ENCODE measurements at places on chromosomes 13 and 19.

DNA sequence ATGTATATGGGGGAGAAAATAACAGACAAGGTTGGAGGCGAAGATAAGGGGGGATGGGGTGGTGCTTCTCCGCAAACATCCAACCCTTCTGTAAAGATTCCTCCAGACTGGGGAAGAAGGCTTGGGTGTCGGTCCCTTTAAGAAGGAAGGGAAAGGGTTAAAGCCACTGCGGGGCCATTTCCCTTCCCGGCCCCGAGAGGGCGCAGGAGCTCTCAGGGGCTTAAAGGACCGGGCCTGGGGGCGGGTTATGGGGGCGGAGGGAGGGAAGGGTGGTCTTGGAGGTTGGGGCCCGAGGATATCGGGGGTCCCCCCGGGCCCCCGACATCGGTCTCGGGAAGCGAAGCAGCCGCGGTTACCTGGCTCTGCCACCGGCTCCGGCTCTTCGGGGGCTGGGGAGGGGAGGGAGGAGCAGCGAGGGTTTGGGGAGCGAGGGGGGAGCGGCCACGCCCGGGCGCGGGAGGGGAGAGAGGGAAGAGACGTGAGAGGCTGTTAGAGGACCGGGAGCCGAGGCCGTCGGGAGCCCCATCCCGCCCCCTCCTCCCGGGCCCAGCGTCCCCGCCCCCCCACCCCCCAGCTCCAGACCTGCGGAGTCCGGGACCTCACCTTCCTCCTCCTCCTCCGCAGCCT lies 2.8 kb downstream of the TNNT1 start:
- no peak for DNase-seq

- no peak for DNase-seq
These were observed 405.8 kb downstream of the FGF9 start for GRCh38 chr13:22076658-22077057.

- no peak for DNase-seq
These were observed 399.9 kb downstream of the NDFIP2 start for GRCh38 chr13:79880818-79881217.

DNA sequence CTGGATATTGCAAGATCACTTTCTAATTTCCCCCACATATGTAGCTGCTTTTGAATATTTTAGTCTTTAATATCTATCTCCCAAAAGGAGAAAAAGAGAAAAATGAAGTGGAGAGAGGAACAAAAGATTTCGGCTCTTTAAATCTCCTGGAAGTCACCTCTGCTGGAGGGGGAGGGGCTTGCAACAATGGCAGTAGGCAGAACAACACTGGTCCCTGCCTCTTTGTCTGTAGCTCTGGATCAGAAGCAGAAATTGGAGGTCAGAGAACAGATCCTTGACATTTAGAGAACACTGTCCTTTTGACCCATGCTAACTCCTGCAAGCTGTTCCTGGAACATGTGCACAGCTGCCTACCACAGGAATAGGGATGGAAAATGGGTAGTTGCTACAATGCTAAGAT lies 86.7 kb upstream of the GPR12 start:
- DNase-seq = no peak

- no peak for DNase-seq
These were observed 238.6 kb downstream of the POU4F1 start for GRCh38 chr13:78364711-78365110.

DNA sequence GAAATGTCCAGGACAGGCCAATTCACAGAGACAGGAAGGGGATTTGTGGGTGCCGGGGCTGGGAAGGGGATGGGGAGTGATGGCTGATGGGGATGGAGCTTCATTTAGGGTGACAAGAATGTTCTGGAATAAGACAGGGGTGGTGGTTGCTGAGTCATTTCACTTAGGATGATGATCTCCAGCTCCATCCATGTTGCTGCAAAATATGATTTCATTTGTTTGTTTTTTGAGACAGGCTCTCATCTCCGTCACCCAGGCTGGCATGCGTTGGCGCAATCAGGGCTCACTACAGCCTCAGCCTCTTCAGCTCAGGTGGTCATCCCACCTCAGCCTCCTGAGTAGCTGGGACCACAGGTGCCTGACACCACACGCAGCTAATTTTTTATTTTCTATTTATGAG lies 3.1 kb upstream of the JSRP1 start:
- DNase-seq = no peak

- no peak for DNase-seq
These were observed 34.2 kb downstream of the MBNL2 start for GRCh38 chr13:97256343-97256783.

DNA sequence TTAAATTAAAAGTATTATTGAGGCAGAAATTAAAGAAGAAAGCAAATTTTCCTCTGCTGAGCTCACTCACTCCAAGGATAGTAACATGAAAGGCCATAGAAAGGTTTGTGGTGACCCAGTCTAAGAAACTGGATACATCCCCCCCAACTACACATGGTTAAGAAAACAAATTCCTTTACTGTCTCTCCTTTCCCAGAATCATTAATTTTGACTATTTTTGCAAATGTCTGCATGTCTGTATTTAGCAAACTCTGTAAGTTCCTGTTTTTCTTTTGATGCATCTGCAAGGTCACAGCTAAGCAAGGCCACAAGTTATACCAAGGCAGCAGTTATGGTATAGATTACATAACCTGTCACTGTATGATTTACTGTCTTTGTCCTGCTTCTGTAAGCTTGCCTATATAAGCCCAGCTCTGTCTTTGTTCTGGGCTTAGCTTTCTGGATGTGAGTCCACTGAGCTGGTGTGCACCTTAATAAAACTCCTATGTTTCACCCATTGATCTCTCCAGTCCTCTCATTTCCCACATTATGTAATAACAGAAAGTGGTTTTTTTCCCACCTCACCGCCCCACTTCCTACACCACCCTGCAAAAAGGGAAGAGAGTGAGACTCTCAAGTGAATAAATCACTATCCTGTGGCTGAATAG lies 8.5 kb upstream of the ZNF83 start:
- DNase-seq = no peak

DNA sequence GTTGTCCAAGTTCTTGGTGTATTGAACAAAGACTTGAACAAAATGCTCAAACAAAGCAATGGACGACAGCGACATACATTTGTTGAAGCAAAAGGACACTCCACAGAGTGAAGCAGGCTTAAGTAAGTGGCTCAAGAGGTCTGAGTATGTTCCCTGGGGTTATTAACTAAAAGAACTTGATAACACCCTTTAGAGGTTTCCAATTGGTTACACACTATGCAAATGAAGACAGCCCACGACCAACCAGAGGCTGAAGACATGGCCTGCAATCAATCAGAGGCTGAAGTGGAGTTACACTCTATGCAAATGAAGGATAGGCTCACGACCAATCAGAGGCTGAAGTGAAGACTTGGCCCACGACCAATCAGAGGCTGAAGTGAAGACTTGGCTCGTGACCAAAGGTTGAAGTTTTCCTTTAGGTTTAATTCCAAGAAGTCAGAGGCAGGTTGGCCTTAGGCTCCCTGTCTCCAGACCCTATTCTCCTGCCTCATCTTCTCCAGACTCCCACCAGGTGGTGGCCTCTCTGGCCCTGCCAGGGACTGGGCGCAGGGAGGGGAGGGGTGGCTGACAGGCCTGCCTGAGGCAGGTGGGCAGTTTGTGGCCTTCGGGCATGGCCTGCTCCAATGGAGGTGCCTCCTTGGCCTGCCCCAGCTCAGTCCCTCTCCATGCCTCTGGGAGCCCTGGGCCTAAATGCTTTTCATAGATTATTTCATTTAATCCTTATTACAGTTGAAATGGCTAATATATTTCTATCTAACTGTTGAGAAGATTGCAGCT lies 38.1 kb downstream of the CCDC169 start:
- no peak for DNase-seq

DNA sequence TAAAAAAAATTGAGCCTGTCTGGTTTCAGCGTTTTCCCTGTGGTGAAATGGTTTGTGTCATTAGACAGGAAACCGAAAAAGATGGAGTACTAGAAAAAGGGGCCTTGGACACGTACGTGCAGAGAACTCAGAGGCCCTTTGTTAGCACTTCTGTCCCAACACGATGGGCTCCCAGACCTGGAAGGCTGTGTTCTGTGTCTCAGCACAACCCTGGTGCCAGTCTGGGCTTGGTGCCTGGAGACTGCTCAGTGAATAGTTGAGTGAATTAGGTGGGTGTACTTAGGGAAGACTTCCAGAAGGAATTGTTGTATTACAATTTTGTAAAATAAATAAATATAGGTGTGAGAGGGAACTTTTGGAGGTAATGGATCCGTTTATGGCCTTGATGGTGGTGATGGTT lies 8.7 kb downstream of the ZNF71 start:
- no peak for DNase-seq

GRCh38 chr13:51015973-51016372 lies 95.1 kb downstream of the C13orf42 start:
- DNase-seq = no peak

DNA sequence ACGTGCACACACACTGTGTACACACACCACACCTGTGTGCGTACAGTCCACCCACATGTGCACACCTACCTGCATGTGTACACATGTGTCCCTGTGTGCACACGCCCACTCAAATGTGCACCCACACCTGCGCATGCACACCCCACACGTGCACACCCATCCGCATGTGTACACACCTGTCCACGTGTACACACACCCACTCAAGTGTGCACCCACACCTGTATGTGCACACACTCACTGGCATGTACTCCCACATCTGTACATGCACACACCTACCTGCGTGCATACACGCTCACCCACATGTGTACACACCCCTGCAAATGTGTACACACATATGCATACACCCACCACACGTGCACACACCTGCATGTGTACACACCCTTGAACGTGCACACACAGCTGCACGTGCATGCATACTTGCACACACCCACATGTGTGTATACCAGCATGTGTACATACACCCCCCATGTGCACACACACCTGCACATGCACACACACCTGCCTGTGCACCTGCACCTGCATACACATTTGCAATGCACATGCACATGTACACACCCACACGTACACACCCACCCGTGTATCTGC lies 10.6 kb downstream of the PKN1 start:
- no peak for DNase-seq

DNA sequence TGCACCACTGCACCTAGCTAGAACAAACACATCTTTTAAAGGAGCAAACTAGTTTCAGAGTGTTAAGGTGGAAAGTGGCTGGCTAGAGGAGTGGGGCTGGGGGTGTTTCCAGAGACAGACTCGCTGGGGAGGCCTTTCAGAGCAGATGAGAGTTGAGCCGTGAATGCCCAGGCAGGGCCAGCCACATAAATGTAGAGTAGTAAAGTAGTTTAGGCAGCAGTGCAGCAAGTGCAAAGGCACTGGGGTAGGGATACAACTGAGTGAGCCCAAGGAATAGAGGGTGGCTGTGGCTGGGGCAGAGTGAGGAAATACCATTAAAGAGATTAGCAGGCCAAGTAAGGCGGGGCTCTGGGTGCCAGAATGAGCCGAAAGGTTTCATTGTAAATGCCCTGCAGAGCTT lies 72.0 kb downstream of the ALOX5AP start:
- no peak for DNase-seq

GRCh38 chr19:1173159-1173844 lies 766 bp downstream of the SBNO2 start:
- no peak for DNase-seq

GRCh38 chr13:37473035-37473434 lies 125.5 kb downstream of the POSTN start:
- no peak for DNase-seq

DNA sequence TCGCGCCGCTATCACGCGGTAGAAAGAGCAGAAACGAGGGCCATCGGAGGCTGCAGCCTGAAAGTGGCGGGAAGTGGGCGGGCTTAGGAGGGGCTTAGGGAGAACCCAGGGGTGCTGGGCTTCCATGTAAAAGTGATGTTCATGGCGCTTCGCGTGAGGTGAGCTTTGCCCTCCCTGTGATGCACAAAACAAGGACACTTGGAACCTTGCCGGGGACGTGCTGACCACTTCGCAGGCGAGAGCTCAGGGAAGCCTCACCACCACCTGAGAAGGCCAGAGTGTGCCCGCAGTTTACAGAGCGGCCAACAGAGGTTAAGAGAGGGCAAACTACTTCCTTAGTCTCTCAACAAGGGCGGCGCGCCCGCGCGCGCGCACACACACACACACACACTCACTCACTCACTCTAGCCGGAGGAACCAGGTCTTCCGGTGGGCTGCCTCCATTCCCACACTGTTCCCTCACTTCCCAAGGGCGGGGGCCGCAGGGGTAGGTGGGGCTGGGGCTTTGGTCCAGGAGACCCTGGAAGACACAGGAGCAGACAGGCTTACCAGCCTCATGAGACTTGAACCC lies 651 bp downstream of the GAPDHS start:
- DNase-seq = no peak

DNA sequence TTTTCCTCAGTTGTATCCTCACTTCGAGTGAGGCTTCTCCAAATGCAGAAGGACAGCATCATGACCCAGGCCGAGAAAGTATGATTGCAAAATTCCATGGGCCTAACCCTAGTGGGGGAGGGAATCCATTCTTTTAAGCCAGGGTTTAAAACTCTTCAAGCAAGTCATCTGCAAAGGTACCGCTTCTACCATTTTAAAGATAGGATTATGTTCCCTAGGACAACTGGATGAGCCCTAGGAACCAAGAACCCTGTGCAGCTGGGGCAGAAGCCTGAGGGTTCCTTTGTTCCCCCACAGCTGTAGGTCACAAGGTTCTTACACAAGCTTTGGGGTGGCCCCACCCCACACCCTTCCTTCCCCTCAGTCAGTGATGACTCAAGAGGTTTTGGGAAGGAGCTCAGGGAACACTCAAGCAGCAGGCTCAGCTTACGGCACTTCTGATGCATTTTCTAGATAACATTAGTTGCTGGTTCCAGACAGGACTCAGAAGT lies 13.5 kb downstream of the ARL11 start:
- DNase-seq = no peak

DNA sequence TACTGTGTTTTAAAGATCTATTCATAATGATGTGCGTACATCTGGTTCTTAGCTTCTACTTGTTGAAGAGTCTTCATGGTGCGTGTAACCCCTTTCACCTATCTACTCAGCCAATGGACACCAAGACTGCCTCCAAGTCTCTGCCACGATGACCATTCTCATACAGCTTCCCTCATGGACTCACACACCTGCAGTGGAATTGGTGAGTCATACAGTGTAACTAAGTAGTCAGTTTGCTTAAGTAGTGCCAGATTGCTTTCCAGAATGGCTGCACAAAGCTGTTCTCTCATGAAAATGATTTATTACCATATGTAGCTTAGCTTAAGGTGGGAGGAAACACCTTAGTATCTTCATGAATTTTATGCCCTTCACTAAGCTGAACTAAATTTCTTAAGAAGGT lies 112.3 kb downstream of the AKAP11 start:
- DNase-seq = no peak

DNA sequence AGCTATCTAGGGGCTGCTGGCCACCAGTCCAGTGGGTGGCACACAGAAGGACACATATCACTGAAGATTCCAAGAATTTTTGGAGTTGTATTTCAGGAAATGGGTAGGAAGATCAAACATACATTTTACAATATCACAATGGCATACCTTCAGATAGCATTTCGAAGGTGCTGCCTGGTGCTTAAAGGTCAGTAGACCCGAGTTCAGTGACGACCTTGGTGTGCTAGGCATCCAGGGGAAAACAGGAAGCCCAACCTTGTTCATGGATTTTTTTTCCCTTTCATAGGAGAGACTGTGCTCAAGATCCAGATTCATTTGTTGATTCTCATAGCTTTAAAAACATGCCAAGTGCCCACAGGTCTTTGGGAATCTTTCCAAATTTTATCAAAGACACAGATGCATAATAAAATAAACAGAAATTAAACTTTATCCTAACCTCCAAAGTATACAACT lies 51.0 kb upstream of the RCBTB2 start:
- DNase-seq = no peak

GRCh38 chr13:43686557-43686956 lies 100.2 kb downstream of the ENOX1 start:
- no peak for DNase-seq
